ENCODE measurements at places on chromosomes 1 and 21.

DNA sequence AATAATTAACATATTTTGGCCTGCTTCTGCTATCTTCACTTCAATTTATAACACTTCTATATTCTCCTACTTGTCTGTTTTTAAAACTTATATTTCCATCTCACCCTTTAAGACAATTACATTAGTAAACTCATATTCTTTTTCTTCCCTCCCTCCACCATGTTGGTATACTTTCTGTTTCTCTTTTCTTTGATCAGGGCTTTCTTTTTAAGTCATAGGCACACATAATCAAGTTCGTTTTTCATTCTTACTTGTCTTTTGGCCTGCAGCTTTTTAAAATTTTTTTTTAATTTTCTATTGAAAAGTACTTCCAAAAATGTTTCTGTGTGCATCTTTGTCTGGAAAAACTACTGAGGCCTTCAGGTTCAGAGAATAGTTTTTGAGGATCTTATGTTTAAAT is 2.3 kb downstream of the PYHIN1 start:
- DNase-seq: peak; percentile 27

GRCh38 chr1:34824817-34825454 is 32.1 kb downstream of the GJA4 start:
- no peak for DNase-seq

DNA sequence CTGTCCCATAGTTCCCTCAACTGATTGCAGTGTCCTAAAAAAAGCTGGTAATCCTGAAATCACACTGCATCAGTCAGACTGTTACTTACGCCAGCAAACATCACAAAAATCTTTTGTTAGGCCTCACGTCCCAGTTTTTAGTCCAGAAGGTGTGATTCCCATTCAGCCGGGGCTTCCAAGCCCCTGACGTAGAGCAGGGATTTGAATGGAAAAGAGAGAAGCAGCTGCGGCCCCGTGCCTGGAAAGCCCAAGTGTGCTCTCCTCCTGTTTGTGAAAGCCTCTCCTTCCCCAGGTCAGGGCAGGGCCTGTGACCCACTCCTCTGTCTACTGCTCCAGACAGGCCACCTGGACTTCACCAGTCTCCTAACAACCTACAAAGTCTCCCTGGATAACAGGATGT is 20.7 kb downstream of the KCNA10 start:
- no peak for DNase-seq

DNA sequence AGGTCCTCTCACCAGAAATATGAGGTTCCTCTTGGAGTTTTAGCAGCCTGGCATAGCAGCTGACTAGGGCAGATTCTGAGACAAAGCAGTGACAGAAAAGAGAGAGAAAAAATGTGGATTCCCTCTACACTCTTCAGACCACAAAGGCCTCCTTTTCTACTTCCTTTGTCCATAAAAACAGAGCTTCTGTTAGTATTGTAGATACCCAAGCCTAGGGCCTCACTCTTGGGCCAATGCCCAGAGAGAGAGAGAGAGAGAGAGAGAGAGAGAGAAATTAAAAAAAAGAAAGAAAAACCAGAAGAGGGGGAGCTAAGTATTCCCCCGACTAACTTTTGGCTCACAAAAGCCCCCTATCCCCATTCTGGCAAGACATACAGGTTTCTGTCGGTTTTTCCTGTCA is 2.4 kb upstream of the ZRANB2 start:
- DNase-seq: no peak

DNA sequence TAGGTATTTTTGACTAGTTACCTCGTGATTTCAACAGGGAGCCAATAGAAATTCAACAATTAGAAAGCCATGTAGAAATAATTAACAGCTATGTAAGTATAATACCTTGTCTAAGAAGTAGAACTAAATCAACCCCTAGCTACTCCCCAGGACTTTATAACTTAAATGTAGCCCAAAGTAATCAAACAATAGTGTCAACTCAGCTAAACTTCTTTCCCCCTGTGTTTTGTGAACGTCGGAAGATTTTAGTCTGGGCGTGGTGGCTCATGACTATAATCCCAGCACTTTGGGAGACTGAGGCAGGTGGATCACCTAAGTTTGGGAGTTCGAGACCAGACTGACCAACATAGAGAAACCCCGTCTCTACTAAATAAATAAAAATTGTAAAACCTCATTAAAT is 579.9 kb upstream of the NCAM2 start:
- DNase-seq: no peak

DNA sequence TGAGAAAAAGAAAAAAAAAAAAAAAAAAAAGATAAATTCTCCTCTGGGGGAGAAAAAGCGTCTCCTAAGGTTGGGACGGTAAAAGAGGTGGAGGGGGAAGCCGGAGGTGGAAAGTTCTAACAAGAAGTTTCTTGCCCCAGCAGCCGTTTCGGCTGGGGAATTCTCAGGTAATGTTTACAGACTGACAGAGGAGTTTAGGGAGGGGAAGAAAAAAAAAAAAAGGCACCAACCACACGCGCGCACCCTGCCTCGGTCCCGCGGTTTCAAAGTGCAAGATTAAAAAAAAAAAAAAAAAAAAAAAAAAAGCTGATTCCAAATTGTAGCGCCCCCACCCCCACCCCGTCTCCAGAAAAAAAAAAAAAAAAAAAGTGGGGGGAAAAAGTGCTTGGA is 504 bp downstream of the DHRS3 start:
- peak; percentile 65 for DNase-seq

GRCh38 chr1:199020904-199021303 is 382.1 kb downstream of the PTPRC start:
- DNase-seq: no peak

DNA sequence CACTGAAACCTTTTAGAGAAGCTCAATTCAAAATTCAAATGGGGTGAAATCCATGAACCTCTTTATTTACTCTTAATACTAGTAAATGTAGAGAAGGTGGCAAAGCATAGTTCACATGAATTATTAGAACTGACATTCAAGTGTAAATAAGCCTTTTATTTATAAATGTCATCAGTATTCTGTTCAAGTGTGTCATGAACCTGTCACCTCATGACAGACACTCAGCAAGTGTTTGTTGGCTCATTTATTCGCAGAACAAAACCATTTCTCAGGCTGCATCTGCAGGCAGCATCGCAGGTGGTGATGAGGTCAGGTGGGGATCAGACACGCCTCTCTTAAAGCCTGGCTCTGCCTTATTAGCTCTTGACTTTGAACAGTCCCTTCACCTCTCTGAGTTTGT is 116.6 kb downstream of the SETD4 start:
- DNase-seq: no peak

GRCh38 chr21:17784180-17784598 is 35.0 kb downstream of the C21orf91 start:
- peak; percentile 49 for DNase-seq

- DNase-seq: no peak
Observed at GRCh38 chr1:18554597-18554996, 73.9 kb downstream of the KLHDC7A start.

- no peak for DNase-seq
Observed at GRCh38 chr1:94971491-94971924, 44.6 kb upstream of the CNN3 start.

GRCh38 chr1:20413776-20414140 is 72.3 kb downstream of the CAMK2N1 start:
- no peak for DNase-seq

- DNase-seq: no peak
Observed at GRCh38 chr21:14451546-14451945, 68.6 kb upstream of the HSPA13 start.

DNA sequence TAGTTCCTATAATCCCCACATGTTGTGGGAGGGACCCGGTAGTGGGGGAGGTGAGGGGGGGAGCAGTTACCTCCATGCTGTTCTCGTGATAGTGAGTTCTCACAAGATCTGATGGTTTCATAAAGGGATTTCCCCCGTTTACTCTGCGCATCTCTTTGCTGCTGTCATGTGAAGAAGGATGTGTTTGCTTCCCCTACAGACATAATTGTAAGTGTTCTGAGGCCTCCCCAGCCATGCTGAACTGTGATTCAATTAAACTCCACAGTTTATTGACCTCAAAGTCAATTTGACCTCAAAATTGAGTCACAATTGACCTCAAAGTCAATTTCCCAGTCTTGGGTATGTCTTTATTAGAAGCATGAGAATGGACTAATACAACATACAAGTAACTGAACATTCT is 19.7 kb downstream of the DPH5 start:
- peak; percentile 33 for DNase-seq

DNA sequence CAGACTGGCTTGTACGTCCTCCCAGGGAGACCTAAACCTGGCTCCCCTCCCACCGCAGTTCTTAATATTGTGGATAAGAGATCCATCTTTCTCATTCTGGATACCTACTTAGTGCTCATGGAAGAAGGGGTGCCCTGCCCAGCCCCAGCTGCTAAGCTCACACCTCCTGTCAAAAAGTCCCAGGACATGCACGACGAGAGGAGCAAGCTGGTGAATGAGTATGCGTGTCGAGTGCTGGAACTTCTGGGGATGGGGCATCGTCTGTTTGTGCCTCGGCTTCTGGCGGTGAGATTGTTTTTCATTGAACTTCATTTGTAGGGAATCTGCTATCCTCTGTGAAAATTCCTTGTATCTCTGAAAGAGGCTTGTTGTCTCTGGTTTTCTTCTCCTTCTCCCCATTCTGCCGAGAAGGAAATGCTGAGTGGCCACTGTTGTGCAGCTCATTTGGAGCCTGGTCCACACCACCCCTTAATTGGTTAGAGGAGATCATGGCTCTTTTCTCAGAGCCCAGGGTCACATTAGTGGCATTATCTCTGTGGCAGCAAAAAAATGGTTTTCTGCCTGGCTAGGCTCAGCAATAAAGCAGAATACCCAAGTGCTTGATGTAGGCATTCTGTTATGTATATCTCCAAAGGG is 199.4 kb upstream of the CACYBP start:
- no peak for DNase-seq

- DNase-seq: no peak
Observed at GRCh38 chr1:80639777-80640533, 1160.8 kb upstream of the ADGRL2 start.

GRCh38 chr1:52862666-52863458 is 20.3 kb downstream of the ZYG11A start:
- no peak for DNase-seq

- no peak for DNase-seq
Observed at GRCh38 chr1:211753649-211754251, 76.8 kb downstream of the LPGAT1 start.

DNA sequence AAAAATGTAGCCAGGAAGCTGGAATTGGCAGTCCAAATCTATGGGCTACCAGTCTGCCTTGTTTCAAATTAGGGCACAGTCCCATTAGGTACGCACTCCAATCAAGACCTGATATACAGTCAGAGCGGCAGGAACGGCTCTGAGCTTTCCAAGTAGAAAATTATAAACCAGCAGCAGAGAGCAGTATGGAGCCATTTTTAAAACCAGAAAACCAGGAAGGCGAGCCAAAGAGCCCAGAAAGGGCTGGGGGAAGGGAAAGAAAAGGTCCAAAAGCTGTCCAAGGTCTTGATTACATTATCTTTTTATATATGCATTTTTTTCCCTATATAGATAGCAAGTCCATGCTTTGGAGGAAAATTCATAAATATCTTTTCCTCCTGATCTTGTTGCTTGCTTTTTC is 719.0 kb downstream of the RWDD3 start:
- no peak for DNase-seq

DNA sequence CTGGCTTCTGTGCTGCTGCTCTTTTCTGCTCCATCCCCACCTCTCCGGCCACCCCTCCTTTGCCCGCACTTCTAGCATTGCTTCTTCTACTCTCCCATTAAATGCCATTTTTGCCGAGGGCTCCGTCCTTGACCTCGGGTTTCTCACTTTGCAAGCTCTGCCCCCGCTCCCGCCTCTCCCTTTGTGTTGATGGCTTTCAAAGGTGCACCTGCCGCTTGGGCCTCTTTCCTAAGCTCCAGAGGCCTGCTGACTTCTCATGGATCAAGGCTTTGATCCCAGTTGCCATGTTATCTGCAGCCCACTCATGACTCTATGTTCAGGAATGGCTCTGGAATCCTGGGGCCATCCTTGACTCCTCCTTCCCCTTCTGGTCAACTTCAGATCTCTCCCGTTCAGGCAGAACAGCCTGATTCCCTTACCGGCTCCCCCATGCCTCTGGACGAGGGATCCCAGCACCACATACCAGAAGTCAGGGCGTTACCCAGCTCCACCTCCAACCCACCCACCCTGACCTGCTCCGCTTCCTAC is 54.3 kb downstream of the TLR5 start:
- no peak for DNase-seq

DNA sequence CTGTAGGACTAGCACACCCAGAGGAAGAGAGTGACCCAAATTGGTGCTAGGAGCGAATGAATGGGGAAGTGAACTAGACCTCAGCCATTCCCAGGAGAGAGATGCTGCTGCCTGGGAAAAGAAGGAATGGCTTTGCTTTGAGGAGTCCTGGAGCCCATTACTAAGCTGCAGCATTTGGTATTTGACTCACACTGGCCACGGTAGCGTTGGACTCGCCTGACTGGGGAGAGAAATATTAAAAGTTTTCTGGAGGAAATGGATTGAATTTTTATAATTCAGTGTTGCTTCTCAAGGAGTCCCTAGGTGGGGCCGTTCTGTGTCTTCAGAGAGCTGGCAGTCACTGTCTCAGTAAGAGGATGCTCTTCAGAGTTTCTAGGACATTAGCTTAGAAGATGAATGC is 40.2 kb downstream of the PIK3CD start:
- no peak for DNase-seq

DNA sequence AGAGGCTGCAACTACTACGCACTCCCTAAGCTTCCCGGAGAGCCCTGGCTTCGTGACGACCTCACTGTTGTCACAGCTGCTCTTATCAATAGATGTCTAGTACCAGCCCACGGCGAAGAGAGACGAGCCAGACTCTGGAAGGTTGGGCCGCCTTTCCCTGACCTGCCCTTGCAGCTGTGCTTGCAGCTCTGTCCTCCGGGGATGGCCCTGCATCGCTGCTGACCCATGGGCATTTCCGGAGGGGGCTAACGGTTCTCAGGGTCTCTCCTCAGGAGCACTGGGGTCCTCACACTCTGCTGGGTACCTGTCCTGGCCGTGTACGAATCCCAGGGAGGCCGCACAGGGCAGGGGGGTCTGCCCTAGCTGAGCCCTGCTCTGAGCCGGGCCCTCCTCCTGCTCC is 93.8 kb upstream of the COL6A1 start:
- DNase-seq: no peak

- no peak for DNase-seq
Observed at GRCh38 chr1:52306227-52307006, 59.6 kb downstream of the CC2D1B start.

GRCh38 chr1:109794319-109795132 is 30.8 kb upstream of the EPS8L3 start:
- DNase-seq: no peak

- no peak for DNase-seq
Observed at GRCh38 chr1:185363205-185363604, 46.2 kb upstream of the IVNS1ABP start.

DNA sequence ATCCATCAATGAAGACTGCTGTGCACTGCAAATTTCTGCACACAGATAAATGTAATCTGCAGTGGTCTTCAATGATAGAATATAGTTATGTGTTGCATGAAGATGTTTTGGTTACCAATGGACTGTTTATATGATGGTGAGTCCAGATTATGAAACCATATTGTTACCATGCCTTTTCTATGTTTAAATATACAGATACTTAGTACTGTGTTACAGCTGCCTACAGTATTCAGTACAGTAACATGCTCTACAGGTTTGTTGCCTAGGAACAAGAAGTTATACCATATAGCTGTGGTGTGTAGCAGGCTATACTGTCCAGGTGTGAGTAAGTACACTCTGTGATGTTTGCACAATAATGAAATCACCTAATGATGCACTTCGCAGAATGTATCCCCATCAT is 40.8 kb downstream of the SORT1 start:
- DNase-seq: no peak

Measured in CD4-positive, alpha-beta T cell treated with Interleukin-12 subunit alpha and Interleukin-12 subunit beta, for 1 hour (primary cell).